ENCODE measurements at places on chromosomes 11 and 22. TPM values are rescaled to one million over a fixed set of nuclear protein-coding genes. Genes with fewer than 3 reads are reported as not detected.

GRCh38 chr11:30422447-30423278, 99.8 kb downstream of the ARL14EP start:
- DNase-seq: no peak

DNA sequence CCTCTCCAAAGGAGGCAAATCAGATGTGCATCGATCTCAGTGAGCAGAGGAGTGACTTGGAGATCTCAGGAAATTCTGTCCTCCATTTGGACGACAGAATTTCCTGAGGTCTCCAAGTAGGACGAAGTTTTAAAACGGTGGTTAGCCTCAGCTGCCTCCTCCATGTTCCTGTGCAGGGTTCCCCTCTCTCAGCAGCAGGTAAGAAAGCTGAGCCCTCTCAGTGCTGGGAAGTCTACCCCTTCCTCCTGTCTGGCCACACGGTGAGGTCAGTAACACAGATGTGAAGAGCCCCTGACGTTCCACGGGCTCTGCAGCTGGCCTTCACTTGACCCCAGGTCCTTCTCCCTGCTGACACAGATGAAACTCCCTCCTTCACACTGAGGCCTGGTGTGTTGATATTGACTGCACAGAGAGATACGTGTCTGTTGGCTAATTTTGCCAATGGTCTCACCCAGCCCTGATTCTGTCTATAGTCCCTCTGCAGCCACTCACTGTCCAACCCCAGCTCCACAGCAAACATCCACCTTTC, 607.4 kb upstream of the B3GAT1 start:
- no peak for DNase-seq

DNA sequence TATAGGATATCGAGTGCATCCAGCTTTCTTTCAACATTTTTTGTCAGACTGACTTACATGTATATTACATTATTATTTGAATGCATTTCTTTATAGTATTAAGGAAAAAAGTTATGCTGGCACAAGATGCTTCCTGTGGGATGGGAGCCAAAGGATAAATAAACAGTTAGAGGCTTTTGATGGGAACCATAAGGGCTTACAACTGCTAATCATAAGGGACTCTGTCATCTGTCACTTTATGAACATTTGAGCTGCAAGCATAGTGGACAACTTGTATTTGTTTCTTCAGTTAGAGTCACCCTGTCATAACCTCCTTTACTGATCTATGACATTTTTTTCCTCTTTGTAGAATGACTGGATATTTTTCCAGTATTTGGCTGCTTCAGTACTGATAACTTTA, 132.4 kb upstream of the CHORDC1 start:
- no peak for DNase-seq

The DNAJB7 gene
- total RNA-seq: not detected

The PHF21B gene
- 0.12 TPM for total RNA-seq

- DNase-seq: no peak
Observed at GRCh38 chr11:34380696-34381095, 22.9 kb upstream of the ABTB2 start.

DNA sequence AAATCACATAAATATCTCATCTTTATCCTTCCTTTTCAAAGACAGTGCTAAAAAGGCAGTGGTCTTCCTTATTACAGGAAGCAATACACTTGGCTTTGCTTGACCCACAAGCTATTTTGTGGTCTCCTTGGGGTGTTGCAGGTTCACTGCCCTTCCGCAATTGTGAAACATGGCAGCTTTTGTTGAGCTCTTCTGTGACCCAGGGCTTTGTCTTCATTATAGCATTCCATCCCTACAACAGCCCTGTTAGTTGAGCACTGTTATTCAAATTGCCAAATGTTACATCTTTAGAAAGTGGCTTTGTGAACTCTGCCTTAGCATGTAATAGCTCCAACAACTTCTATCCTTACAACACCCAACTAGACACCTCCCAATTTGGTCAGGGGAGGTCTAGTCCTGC, 107.1 kb downstream of the OPCML start:
- DNase-seq: no peak

- no peak for DNase-seq
Observed at GRCh38 chr11:17810746-17811145, 76.2 kb downstream of the KCNC1 start.

GRCh38 chr22:29213493-29213892, 7.8 kb downstream of the EMID1 start:
- DNase-seq: no peak
